H4 (cell line): ENCODE measurements at places on chromosomes 2 and 18. TPM values are rescaled to one million over a fixed set of nuclear protein-coding genes. Genes with fewer than 3 reads are reported as not detected.

- no peak for DNase-seq
These were observed 191.0 kb upstream of the FN1 start for GRCh38 chr2:215626812-215627281.

DNA sequence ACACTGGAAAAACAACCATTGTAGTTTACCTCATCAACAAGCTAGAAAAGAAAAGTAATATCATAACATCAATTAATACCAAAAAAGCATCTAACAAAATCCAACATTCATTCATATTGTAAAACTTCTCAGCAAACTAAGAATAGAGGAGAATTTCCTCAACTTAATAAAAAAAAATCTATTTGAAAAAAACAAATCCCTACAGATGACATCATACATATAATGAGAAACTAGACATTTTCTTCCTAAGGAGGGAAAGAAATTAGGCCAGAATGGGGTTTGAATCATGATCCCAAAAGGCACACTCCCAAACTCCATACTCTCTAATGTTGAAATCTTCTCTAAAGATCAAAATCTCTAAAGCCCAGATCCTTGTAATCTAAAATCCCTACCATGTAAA is 460.0 kb downstream of the IRS1 start:
- DNase-seq: no peak

DNA sequence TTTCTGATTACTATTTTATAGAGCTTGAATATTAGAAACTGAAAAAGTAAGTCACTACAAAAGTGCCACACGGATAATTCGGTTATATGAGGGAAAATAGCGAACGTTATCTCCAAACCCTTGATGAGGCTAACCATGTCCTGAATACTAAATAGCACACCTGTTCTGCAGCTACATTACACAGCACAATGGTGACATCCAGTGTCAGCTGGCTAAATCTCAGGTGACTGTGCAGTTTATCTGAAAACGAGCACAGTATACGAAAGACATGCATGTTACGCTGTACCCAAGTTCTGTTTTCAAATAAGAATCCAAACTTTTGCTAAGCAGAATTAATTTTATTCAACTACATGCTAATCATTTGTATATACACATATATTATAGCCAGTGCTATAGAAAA is 9.0 kb downstream of the CCDC68 start:
- DNase-seq: no peak

DNA sequence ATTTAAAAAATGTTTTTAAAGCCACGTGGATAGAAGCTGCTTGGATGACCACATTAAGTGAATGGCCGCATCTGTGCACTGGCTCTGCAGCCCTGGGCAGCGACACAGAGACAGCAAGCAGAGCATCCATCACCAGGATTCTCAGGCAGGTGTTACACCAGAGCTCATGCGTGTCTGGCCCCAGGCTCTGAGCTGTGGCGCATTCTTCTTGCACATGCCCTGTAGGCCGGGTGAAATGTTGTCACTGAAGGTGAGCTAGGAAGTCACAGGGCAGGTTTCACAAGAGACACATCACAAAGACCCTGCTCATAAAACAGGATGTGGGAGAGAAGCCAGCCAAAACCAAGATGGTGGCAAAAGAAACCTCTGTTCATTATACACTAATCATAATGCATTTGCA is 8.4 kb upstream of the PXDN start:
- no peak for DNase-seq

Gene SLC5A7
- not detected in 2 replicates for total RNA-seq

Gene GRB14
- total RNA-seq: 0.48 and 2.6 TPM in 2 replicates

Gene SKA1
- 30.4 and 45.5 TPM in 2 replicates for total RNA-seq

Gene ZBTB7C
- total RNA-seq: 1.0 and 1.1 TPM in 2 replicates
